CD4-positive, alpha-beta memory T cell (primary cell): ENCODE measurements at places on chromosomes 12 and 14. TPM values are rescaled to one million over a fixed set of nuclear protein-coding genes. Genes with fewer than 3 reads are reported as not detected.

Gene NAV3
- not detected for total RNA-seq

GRCh38 chr12:108685469-108686260 is 45.7 kb downstream of the CORO1C start:
- no peak overlapping the region for H3K27ac ChIP-seq
- no peaks in the 10 kb centered on the region for H3K27me3 ChIP-seq
- DNase-seq = no peak
- no peaks in the 10 kb centered on the region for H3K36me3 ChIP-seq
- peaks cover 33% of the 10 kb centered on the region for H3K4me1 ChIP-seq

- no peaks in the 10 kb centered on the region for H3K4me1 ChIP-seq
- DNase-seq = no peak
- no peaks in the 10 kb centered on the region for H3K27me3 ChIP-seq
- H3K36me3 ChIP-seq = no peaks in the 10 kb centered on the region
- no peak overlapping the region for H3K27ac ChIP-seq
- no peak overlapping the region for H3K4me3 ChIP-seq
Measured at GRCh38 chr14:90442388-90442787, 45.6 kb downstream of the CALM1 start.

GRCh38 chr14:61120576-61120975 is 139.5 kb downstream of the SLC38A6 start:
- DNase-seq = no peak
- no peaks in the 10 kb centered on the region for H3K27me3 ChIP-seq
- H3K4me3 ChIP-seq = peak overlapping the region; percentile 19
- H3K4me1 ChIP-seq = peaks cover 9% of the 10 kb centered on the region
- no peaks in the 10 kb centered on the region for H3K36me3 ChIP-seq
- no peak overlapping the region for H3K27ac ChIP-seq

DNA sequence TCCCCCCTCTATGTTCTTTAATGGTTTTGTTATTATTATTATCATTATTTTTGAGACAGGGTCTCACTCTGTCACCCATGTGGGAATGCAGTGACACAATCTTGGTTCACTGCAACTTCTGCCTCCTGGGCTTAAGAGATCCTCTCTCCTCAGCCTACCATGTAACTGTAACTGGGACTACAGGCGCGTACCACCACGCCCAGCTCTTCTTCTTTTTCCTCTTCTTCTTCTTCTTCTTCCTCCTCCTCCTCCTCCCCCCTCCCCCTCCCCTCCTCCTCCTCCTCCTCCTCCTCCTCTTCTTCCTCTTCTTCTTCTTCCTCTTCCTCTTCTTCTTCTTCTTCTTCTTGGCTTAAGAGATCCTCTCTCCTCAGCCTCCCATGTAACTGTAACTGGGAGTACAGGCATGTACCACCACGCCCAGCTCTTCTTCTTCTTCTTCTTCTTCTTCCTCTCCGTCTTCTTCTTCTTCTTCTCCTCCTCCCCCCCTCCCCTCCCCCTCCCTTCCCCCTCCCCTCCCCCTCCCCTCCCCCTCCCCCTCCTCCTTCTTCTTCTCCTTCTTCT is 5.4 kb upstream of the KRT7 start:
- no peaks in the 10 kb centered on the region for H3K36me3 ChIP-seq
- H3K27ac ChIP-seq = no peak overlapping the region
- peaks cover 11% of the 10 kb centered on the region for H3K27me3 ChIP-seq
- H3K4me1 ChIP-seq = no peaks in the 10 kb centered on the region
- DNase-seq = no peak

Gene OR6C75
- total RNA-seq = not detected

DNA sequence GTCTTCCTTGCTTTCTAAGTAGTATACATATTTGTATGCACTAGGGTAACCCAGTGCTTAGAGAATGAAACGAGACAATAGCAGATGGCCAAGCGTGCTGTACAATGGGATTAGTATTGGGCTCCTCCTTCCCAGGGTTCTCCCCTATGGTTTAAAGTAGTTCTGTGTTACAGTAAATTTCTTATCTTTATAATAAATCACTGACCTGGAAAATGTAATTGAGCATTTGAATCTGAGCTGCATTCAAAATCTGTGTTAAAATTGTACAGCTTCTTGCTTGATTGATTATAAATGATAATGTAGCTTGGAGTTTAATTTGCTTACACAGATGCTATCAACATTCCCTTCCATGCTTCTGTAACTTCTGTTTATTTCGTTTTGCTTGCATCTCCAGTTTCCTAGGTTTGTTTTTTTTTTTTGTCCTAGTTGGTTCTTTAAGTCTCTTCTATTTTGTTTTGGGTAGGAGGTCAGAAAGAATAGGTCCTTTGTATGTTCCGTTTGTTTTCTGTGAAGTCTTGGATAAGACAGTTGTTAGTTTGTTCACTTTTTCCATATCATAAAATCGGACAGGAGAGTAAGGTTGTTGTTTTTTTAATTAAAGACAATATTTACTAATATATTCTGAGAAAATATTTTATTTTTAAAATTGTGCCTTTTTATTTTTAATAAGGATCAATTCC is 171.2 kb downstream of the ERC1 start:
- DNase-seq = no peak
- no peaks in the 10 kb centered on the region for H3K36me3 ChIP-seq
- no peak overlapping the region for H3K4me3 ChIP-seq

Gene NFE2
- total RNA-seq = not detected

DNA sequence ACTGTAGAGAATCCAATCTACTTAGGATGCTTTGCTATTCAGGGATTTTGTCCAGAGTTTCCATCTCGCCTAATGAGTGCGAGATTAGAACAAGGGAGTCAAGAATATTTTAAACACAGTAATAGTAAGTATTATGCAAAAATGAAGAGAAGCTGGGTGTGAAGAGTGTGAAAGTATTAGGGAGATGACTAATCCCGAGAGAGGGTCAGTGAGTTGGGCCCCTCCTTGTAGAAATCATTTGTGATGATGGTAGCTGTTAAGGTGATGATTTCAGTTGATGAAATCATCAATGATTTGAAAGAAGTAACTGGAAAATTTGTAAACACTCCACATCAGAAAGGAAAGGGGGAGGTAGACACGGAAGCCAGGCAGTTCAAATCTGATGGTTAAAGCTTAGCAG is 478.9 kb upstream of the MGAT4C start:
- H3K4me1 ChIP-seq = no peaks in the 10 kb centered on the region
- no peak for DNase-seq
- H3K4me3 ChIP-seq = no peak overlapping the region
- no peaks in the 10 kb centered on the region for H3K36me3 ChIP-seq

DNA sequence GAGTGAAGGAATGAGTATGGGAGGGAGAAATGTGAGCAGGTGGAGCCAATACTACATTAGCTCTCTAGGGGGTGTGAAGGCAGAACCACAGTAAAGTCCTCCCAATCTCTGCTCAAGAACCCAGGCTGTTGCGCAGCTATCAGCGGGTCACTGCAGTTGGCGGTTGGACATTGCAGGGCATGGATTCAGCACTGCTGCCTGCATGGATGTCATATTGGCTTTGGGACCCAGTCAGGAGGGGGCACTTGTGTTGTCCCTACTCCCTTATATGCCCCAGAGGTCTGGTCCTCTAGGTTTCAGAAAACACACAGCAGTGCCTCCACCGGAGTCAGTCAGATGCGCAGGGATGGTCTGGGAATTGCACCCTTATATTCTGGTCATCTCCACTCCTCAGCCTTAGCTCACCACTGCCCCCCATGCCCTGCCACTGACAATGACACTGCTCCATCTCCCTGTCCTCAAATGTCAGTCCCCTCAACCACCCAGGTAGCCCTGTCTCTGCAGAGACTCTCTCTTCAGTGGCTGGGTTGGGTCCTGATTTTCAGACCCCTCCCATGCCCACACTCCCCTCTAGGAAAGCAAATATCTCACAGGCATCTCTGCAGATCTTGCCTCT is 9.6 kb downstream of the ZDHHC22 start:
- no peak overlapping the region for H3K27ac ChIP-seq
- no peaks in the 10 kb centered on the region for H3K36me3 ChIP-seq
- no peak overlapping the region for H3K4me3 ChIP-seq

DNA sequence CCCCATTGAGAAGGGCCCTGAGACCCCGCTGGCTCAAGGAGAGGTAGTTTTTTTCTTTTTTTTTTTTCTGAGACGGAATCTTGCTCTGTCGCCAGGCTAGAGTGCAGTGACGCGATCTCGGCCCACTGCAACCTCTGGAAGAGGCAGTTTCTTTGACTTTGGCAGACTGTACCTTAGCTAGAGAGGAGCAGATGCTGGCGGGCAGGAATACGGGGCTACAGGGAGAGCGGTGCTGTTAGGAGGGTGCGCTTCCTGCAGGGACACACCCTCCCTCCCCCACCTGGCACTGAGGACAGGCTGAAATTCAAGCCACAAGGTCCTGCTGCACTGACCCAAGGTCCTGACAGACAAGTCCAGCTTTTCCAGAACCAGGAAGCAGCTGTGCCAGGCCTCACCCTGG is 32.2 kb upstream of the NUDT14 start:
- H3K27me3 ChIP-seq = no peaks in the 10 kb centered on the region
- H3K4me3 ChIP-seq = no peak overlapping the region
- H3K4me1 ChIP-seq = no peaks in the 10 kb centered on the region

- peak within 1 kb of the TSS; percentile 91 for H3K27ac ChIP-seq
- peak; percentile 85 for DNase-seq
- peaks cover 28% of the 10 kb centered on the region for H3K4me1 ChIP-seq
- H3K36me3 ChIP-seq = peaks cover 12% of the 10 kb centered on the region
- no peaks in the 10 kb centered on the region for H3K27me3 ChIP-seq
- peak within 1 kb of the TSS; percentile 83 for H3K4me3 ChIP-seq
Measured at GRCh38 chr12:52006726-52007157, at the start of gene TAMALIN. TAMALIN (plus strand) TSS chr12:52006946; CDS start chr12:52007020, 74 bp downstream.

DNA sequence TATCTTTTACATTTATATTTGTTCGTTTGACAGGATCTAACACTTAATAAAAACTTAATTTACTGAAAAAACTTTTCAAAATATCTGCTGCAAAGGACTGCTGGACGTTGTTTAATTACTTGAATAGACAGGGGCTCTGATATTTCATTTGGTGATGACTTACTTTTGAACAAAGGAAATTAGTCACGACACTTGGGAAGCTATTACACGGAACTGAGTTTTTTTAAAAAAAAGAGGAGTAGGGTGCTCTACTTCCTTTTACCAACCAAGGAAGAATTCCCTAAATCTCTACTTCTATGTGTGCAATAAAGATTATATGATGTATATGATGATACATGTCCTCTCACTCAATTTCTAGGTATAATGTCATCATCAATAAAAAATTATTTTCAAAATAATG is 4.7 kb downstream of the FGD6 start:
- no peaks in the 10 kb centered on the region for H3K27me3 ChIP-seq
- no peak overlapping the region for H3K27ac ChIP-seq
- no peak overlapping the region for H3K4me3 ChIP-seq
- no peak for DNase-seq
- H3K4me1 ChIP-seq = peaks cover 8% of the 10 kb centered on the region
- no peaks in the 10 kb centered on the region for H3K36me3 ChIP-seq

GRCh38 chr12:128810182-128811127 is 13.3 kb downstream of the SLC15A4 start:
- no peak overlapping the region for H3K4me3 ChIP-seq
- no peak for DNase-seq
- H3K27me3 ChIP-seq = no peaks in the 10 kb centered on the region
- H3K27ac ChIP-seq = no peak overlapping the region
- H3K36me3 ChIP-seq = peaks cover 16% of the 10 kb centered on the region

DNA sequence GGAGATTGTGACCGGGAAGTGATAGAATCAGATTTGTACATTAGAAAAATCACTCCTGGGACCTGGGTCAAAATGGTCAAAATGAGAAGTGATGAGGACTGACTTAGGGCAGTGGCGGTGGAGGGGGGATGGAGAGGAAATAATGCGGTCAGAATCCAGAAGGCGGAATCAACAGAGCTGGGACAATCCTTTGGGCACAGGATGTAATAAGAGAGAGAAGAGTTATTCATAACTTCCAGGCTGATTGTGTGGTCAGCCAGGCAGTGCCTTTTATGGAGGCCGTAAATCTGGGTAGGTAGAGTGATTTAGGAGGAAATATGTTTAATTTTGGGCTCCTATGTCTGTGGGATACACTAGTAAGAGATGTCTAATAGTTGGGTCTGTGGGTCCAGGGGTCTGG is 21.6 kb downstream of the FBXL14 start:
- H3K4me3 ChIP-seq = no peak overlapping the region
- H3K27ac ChIP-seq = no peak overlapping the region
- no peaks in the 10 kb centered on the region for H3K36me3 ChIP-seq
- DNase-seq = no peak

Gene GDF3
- not detected for total RNA-seq

- peaks cover 7% of the 10 kb centered on the region for H3K36me3 ChIP-seq
- peaks cover 41% of the 10 kb centered on the region for H3K4me1 ChIP-seq
- H3K27me3 ChIP-seq = no peaks in the 10 kb centered on the region
- H3K27ac ChIP-seq = peak overlapping the region; percentile 57
- peak overlapping the region; percentile 47 for H3K4me3 ChIP-seq
Measured at GRCh38 chr12:123389560-123390351, 5.8 kb downstream of the KMT5A start.

DNA sequence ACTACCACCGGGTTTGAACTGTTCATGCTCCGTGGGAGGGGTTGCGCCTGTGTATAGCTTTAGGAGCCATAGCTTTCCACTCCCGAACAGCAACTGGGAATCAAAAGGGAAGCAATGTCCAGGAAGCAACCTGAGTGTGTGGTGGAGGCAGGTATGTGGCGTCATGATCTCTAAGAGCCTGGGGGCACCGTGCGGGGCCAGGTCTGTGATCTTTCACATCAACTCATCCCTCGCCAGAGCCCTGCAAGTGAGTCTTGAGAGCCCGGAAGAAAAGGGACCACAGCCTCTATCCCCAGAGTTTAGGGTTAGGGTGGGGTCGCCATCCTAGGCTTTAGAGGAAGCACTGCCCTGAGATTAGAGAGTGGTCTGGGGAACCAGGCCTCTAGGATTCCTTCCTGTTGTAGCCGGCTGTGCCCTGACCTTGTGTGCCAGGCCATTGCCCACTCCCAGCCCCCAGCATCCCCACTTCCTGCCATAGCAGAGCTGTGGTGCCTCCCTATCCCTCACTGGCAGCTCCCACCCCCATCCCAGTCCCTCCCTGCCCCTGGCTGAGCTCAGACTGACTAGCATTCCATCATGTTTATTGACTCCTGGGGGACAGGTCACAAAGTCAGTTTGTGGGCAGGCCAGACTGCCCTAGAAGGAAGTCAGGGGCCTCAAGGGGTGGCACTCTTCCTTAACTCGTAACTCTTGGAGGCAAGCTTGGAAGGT is 745 bp upstream of the ADCY4 start:
- no peak overlapping the region for H3K27ac ChIP-seq
- DNase-seq = no peak
- peaks cover 18% of the 10 kb centered on the region for H3K36me3 ChIP-seq
- H3K4me1 ChIP-seq = peaks cover 67% of the 10 kb centered on the region
- no peak overlapping the region for H3K4me3 ChIP-seq

- no peaks in the 10 kb centered on the region for H3K27me3 ChIP-seq
- H3K4me3 ChIP-seq = no peak overlapping the region
- H3K27ac ChIP-seq = no peak overlapping the region
- no peaks in the 10 kb centered on the region for H3K4me1 ChIP-seq
Measured at GRCh38 chr12:99339663-99340062, 307.9 kb upstream of the GARIN6 start.
